ENCODE measurements at places on chromosomes 12 and 14.

GRCh38 chr12:47901063-47901717 is 3.6 kb downstream of the VDR start:
- DNase-seq, result no peak

- no peak for DNase-seq
These were observed 32.8 kb downstream of the CCNK start for GRCh38 chr14:99513946-99514551.

GRCh38 chr14:102795060-102795925 is 18.0 kb downstream of the TRAF3 start:
- no peak for DNase-seq

DNA sequence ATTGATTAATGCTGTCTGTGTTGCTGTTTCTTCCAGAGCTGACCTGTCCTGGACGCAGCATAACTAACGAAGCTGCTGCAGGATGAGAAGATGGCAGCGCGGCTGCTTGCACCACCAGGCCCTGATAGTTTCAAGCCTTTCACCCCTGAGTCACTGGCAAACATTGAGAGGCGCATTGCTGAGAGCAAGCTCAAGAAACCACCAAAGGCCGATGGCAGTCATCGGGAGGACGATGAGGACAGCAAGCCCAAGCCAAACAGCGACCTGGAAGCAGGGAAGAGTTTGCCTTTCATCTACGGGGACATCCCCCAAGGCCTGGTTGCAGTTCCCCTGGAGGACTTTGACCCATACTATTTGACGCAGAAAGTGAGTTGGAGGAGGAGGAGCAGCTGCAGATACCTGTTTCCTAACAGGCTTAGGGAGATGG is 71.7 kb downstream of the SCN8A start:
- DNase-seq, result no peak

DNA sequence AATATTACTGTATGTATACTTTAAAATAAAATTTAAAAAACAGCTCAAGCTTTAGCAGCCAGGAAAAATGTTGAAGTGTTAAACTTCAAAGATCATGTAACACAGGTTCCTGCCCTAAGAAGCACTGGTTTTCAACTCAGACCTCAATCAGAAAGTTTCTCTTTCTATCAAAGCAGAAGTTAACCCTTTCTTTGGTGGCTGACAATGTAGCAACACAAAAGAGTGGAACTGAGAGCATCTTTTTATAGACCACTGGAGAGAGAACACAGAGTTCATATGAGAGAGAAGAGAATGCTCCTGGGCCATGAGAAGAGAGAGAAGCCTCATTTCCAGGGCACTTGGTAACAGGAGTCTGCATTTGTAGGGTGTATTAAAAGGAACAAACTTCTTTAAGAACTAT is 42.2 kb upstream of the KTN1 start:
- DNase-seq, result no peak

- DNase-seq, result no peak
These were observed 322.7 kb downstream of the CEP128 start for GRCh38 chr14:80618751-80619329.

DNA sequence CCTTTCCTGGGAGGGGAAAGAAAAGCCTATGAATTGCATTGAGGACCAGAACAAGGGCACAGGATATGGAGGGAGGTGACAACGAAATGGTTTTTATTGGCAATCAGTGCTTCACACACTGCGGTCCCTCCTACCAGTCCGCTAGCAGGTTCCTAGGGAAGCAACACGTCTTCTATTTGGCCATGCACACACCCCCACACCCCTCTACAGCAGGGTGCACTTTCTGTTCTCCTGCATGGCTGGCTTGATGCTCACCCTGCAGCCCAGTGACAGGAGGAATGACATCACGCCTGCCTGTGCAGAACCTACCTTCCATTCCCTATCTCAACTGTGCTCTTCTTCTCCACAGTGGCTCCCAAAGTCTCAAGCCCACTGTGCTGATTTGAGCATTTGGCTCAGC is 57.9 kb downstream of the TTC9 start:
- no peak for DNase-seq

- DNase-seq, result no peak
These were observed 68.8 kb upstream of the PRIMA1 start for GRCh38 chr14:93857081-93857480.

DNA sequence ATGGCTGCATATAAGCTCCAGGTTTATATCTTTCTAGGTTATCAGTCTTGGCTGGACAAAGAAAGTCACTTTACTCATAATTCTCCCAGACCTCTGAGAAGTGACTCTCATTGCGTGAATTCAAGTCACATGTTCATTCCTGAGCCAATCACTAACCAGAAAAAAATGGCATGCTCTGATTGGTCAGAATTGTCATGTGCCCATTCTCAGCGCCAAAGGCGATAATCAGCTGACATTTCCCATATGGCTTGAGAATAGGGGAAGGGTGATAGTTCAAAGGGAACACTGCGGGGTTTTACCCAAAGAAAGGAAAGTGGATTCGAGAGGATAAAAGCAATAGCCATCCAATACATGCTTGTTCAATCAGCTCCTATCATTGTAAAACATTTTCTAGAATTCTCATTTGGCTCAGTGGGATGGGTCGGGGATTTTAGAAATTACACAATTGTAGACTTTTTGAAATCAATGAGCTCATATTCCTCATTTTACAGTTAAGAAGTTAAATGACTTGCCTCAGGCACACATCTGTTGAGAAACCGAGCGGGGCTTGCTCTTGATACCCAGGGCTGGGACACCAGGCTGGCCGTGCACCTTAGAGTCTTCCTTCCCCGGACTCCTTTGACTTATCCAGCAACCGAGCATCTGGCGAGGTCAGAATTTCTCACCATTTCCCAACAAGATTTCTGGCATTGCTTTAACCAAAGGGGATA is 454.0 kb upstream of the TBX3 start:
- no peak for DNase-seq

DNA sequence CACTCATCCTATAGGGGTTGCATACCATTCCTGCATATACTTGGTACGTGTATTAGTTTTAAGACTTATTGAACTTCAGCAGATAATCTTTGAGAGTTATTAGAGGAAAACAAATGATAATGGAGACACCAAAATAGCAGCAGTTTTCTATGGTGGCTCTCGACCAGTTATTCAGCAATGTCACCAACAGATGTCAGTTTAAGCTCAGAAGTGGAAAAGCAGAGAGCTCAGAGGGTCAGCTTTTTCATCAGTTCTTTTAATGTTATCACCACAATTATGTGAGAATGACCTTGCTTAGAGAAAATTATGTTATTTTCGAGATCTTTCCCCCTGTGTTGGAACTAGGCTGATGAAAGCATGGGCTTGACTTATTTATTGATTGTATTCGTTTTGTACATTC is 32.0 kb downstream of the PTPN11 start:
- no peak for DNase-seq

All from GM06990 (cell line).